NCI-H1694 treated with DMSO at 0.1 percent for 48 hours (cell line): ENCODE measurements at places on chromosomes 16 and 17.

DNA sequence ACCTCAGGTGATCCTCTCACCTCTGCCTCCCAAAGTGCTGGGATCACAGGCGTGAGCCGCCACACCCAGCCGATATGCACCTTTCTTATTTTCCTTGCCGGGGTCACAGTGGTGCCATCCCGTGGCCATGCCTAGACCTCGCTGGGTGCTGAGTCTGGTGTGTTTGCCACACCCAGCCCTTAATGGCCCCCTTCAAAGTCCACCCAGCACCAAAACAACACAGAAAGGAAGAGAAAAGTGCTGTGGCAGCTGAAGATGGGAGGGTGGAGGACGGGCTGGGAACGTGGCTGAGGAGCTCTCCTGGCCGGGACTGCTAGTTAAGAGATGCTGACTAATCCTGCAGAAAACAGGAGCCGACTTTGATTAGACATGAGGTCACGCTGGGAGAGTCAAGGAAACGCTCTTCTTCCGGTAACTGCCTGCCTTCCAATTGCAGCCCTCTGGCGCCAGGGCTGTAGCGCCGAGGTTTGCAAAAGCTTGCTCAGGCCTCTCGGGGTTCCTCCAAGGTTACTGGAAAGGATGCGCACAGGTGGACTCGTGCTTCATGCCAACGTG is 10.9 kb downstream of the SLC43A2 start:
- no peak for DNase-seq

GRCh38 chr16:89561142-89561883 is 831 bp downstream of the RPL13 start:
- no peak for DNase-seq

GRCh38 chr16:2096853-2097595 is 38.7 kb downstream of the PKD1 start:
- no peak for DNase-seq

DNA sequence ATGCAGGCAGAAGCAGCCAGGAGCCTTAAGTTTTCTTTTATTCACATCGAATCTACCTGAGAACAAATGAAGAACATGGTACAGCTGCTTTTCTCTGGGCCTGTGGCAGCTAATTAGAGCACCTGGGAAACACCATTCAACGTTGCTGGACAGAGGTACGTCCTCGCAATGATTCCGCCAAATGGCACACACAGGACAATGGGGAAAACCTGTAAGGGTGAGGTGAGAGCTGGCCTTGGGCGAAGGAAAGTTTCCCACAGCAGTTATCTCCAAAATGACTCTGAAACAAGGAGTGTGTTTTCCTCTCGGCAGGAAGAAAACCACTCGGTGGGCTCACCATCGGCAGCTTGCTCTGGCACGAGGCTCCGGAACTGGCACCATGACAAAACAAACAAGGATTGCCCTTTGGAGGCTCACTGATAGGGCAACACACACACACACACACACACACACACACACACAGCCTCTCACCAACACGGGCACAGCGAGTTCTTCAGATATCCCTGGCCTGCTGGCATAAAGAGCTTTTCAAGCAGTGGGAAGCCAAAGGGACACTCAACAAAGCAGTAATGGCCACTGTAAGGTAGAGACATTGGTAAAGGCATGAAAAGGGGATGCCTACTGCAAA is 73.7 kb downstream of the ZFHX3 start:
- DNase-seq, result peak; percentile 25

GRCh38 chr17:18225642-18226283 is 328 bp downstream of the LLGL1 start:
- DNase-seq, result peak; percentile 6

DNA sequence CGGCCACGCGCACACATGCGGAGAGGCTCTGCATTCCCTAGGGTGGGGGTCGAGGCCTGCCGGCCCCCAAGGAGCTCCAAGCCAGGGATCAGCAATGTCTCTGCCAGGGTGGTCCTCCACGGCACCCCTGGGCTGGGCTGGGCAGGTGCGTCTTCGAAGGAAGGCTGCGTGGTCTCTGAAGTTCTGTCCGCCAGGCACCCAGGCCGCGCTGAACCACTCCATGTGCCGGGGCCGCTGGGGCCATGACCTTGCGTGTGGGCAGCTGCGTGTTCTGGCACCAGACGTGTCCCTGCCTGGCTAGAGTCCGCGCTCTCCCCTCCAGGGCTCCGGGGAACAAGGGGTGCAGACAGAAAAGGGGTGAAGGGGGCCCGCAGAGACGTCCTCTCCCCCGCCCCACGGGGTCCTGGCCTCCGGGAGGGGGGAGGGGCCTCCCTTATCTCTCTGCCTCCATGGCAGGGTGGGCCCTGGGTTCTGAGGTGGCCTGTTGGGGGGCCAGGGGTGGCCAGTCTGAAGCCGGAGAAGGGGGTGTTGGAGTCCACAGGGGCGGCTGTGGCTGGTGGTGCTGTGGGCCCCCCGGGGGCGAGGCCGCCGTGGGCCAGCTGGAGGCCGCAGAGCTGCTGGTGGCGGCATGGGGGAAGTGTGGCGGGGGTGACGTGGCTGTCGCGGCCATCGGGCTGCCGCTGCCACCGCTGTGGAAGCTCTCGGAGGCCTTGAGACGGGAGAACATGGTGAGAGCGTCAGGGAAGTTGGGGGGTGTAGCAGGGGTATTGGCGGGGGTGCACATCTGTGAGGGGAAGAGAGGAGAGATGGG is 5.3 kb downstream of the UBALD1 start:
- no peak for DNase-seq

DNA sequence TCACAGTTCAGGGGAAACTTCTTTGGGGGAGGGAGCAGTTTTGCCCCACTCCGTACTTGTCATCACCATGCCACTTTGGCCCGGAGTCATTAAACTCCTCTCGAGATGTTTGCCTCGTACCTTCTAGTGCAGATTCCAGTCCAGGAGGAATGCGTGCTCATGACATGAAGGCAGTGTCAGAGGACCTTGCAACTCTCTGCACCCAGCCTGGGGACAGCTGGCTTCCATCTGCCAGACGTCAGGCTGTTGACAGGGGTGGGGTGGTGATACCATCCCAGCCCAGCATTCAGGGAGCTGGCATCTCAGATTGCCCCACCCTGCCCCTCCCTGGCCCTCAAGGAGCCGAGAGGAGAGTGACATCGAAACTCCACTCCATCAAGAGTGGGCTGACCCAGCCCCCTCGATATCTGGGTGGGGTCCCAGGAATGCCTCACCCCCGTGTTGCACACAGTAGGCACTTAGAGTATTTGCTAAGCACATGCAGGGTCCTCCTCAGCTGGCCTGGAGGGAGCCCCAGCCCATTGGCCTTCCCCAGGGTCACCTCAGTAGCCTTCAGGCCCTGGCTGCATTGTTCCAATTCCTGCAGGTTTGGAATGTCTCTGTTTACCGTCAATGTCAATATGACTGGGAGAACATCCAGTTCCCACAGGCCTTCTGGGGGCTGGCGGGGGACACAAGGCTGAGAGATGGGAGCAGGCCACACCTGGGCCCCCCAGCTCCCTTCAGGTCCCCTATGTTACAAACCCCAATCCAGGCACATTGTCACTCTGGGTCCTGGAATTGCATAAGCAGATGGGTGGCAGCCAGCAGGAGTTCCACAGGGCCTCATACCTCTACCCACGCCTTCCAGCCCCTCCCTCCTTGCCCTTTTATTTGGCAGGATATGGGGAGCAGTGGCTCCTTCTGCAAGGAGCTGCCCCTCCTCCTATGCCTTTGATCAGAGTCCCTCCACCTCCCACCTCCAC is 21.3 kb upstream of the EMP2 start:
- DNase-seq, result peak; percentile 33

- DNase-seq, result no peak
Measured at GRCh38 chr17:43366891-43367736, 31.7 kb upstream of the ARL4D start.

GRCh38 chr16:83197450-83197849 is 570.7 kb downstream of the CDH13 start:
- DNase-seq, result no peak

DNA sequence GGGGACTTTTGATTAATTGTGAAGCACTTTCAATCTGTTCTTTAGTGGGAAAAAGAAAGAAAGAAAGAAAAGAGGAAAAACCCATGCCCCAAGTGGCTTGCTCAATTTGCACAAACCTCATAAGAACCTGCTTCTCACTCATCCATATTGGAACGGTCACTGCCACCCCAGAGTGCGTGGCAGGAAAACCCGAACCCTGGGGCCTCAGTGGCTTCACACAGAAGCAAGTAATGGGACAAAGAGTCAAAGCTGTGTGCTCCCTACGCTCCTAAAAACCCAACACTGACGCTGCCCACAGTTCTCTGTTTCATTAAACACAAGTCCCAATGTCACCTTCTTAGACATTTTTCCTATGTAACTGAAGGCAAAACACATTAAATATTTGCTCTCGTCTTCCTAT is 1.2 kb downstream of the SLC6A4 start:
- DNase-seq, result no peak

- DNase-seq, result no peak
Measured at GRCh38 chr17:17152385-17152784, 53.7 kb downstream of the PLD6 start.

DNA sequence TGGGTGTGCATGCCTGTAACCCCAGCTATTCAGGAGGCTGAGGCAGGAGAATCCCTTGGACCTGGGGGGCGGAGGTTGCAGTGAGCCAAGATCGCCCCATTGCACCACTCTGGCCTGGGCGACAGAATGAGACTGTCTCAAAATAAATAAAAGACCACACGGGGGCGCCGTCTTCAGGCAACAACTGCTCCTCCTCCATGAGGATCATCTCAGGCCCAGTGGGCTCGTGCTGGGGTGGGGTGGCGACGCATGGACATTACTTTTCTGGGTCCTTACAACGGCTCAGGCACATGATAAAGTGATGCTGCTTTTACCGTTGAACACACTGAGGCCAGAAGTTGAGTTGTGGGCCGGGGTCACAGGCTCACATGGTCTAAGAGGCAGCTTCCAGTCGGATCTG is 56.2 kb downstream of the PRMT7 start:
- no peak for DNase-seq

DNA sequence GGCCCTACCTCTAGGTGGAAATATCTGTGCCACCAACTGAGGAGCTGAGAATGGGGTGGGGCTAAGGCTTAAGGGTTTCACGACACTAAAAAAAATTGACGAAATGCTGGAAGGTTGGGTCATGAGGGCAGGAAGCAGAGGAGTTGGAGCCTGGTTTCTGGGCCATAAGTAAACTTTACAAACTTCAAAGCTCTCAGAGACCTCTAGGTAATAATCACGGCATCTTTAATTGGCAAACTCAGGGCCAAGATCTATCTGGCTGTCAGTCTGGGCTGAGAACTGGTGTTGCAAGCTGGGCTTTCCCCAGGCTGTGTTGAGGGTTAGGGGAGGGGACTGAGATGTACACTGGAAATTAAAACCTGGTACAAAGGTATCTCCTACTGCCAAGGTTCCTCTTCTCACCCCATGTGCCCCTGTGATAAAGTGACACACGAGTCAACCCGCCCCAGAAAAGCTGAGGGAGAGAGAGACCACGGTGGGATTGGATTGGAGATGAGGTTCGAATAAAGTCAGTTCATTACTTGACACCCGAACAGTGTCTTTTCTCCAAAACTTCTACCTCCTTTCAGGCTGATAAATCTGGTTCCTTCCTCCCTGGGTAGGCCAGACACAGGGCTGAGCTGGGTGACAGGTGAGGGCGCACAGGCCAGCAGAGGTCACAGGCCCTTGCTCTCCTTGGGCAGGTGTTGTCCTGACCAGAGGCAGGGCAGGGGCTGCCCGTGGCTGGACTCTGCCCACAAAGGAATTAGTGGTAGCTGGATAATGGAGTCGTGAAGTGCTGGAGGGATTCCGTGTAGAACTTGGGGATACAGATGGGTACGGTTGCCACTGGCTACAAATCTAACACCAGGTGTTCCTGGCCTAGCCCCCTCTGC is 4.0 kb upstream of the ZNF768 start:
- DNase-seq, result no peak

DNA sequence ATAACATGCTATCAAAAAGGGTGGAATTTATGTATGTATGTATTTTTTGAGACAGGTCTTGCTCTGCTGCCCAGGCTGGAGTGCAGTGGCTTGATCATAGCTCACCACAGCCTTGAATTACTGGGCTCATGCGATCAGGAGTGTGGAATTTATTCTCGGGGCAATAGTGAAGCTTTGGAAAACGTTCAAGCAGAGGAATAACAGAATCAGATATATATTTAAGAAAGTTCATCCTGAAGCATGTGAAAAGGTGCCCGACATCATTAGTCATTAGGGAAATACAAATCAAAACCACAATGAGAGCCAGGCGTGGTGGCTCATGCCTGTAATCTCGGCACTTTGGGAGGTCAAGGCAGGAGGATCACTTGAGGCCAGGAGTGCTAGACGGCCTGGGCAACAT is 7.7 kb upstream of the ITGAE start:
- no peak for DNase-seq

- no peak for DNase-seq
Measured at GRCh38 chr17:29150161-29150560, 30.0 kb downstream of the MYO18A start.

GRCh38 chr17:69592692-69593350 is 178.3 kb downstream of the MAP2K6 start:
- no peak for DNase-seq

DNA sequence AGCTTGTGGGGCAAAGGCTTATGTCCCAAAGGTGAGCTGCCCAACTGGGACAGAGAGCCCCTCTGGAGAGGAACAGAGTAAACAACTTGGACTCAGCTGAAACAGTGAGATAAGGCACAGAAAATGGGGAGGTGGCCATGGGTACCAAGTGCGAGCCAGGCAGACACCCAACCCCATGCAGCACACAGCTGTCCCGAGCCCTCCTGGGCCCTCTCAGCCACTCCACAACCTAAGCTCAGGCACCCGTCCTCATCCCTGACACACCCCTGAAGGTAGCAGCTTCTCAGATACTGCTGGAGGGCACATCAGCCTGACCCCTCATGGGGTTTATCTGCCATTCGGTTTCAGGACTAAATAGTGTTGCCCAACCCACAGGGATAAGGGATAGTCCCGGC is 4.8 kb upstream of the GFOD2 start:
- DNase-seq, result no peak

DNA sequence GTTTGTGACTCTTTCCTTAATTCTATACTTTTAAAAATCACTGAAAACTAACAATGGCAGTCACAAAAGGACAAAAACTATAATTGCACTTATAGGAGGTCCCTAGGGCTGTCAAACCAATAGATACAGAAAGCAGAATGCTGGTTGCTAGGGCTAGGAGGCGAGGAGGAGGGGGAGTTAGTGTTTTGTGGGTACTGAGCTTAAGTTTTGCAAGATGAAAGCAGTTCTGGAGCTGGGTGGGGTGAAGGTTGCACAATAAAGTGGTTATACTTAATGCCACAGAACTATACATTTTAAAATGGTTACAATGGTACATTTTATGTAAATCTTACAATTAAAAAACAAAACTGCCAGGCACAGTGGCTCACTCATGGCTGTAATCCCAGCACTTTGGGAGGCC is 27.3 kb downstream of the NUBP1 start:
- DNase-seq, result no peak

GRCh38 chr17:27663936-27664605 is 33.1 kb downstream of the LGALS9 start:
- no peak for DNase-seq

- no peak for DNase-seq
Measured at GRCh38 chr16:1108299-1109252, 12.5 kb upstream of the C1QTNF8 start.

DNA sequence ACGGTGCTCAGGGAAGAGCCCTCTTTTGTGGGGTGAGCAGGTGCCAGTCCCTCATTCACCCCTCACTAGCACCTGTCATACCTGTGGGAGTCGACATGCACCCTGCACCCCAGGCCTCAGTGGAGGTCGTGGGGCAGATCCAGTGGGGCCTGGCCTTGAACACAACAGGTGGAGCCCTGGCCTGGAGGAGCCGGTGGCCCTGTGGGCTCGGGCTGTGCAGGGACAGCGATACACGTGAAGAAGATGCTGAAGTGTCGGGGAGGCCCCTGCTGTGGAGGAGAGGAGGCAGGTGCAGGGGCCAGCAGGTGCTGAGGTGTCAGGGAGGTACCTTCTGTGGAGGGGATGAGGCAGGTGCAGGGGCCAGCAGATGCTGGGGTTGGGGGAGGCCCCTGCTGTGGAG is 31.8 kb downstream of the ZNF750 start:
- DNase-seq, result no peak
